ENCODE measurements at places on chromosomes 6 and 20. TPM values are rescaled to one million over a fixed set of nuclear protein-coding genes. Genes with fewer than 3 reads are reported as not detected.

DNA sequence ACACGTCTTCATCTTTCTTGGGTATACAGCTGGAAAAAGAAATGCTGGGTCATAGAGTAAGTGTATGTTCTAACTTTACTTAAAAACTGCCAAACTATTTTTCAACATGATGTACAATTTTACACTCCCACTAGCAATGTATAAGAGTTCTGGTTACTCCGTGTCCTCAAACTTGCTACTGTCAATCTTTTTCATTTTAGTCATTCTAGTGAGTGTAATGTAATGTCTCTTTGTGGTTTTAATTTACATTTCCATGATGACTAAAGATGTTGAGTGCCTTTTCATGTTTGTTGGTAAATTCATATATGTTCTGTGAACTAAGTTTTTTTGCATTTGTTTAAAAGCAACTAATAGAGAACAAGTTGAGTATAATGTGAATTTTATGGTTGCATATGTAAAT, 43.9 kb downstream of the ATG5 start:
- no peaks in the 10 kb centered on the region for H3K36me3 ChIP-seq
- no peak overlapping the region for H3K27ac ChIP-seq
- no peaks in the 10 kb centered on the region for H3K4me1 ChIP-seq
- no peaks in the 10 kb centered on the region for H3K27me3 ChIP-seq

Gene EPHA7
- total RNA-seq, result 47.6 TPM

GRCh38 chr6:142856624-142857232, 88.2 kb downstream of the HIVEP2 start:
- DNase-seq, result no peak
- H3K4me3 ChIP-seq, result no peak overlapping the region
- no peaks in the 10 kb centered on the region for H3K36me3 ChIP-seq
- H3K27ac ChIP-seq, result no peak overlapping the region
- no peaks in the 10 kb centered on the region for H3K27me3 ChIP-seq

GRCh38 chr6:89874438-89874837, 19.8 kb upstream of the GJA10 start:
- H3K27ac ChIP-seq, result no peak overlapping the region
- no peaks in the 10 kb centered on the region for H3K27me3 ChIP-seq
- H3K36me3 ChIP-seq, result peaks cover 18% of the 10 kb centered on the region
- H3K4me1 ChIP-seq, result no peaks in the 10 kb centered on the region
- no peak overlapping the region for H3K4me3 ChIP-seq

DNA sequence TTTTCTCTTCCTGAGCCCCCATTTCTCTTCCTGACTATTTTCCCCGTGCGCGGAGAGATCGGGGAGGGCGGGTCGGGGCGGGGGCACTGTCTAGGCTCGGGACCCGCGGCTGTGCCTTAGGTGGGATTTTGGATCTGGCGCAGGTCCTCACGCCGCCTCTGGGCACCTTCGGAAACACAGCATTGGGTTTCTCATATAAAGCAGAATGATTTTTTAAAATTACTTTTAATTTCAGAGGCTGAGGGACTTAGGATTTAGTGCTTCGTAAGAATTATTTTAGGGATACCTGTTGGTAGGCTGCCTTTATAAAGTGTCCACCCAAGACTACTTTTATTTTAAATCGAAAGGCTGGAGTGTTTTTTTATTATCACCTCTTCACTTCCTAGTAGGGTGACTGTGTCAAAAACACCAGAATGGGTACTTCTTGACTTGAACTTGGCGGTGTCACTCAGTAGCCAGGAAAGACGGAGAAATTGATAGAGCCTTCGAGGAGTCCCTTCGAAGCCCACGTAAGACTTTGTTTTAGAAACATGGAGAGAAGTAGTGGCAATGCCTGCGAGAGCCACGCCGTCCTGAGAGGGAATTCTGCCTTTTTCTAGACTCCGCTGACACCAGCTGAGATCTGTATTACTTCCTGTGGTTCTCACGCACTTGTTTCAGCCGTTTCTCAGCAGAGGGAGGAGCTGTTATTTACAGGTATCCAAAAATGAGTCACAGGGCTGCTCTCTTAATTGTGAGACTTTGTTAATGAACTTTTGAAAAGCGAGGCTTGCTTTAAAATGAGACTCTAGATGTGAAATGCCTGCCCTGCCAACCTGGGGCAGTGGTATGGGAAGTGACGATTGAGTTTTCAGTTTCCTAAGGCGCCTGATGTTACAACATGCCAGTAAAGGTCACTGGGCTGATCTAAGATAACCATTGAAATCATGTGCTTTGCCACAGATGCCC, 667 bp downstream of the STX11 start:
- no peaks in the 10 kb centered on the region for H3K36me3 ChIP-seq
- peaks cover 74% of the 10 kb centered on the region for H3K27me3 ChIP-seq
- H3K27ac ChIP-seq, result no peak overlapping the region

DNA sequence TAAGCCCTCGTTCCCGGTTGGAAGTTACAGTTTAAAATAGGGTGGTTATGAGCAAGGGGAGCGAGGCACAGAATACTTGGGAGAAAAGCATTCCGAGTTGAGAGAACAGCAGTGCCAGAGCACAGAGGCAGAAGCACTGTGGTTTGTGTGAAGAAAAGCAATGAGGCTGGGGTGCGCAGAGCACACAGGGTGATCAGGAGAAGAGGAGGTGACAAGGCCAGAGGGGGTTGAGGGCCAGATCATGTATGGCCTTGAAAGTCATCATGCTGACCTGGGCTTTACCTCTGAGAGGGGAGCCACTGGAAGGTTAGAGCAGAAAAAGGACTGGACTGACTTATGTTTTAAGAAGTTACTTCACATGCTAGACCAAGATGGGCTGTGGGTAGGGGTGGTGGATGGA, 3.5 kb upstream of the BTN3A2 start:
- no peak overlapping the region for H3K4me3 ChIP-seq
- no peaks in the 10 kb centered on the region for H3K27me3 ChIP-seq
- DNase-seq, result no peak

Gene OXT
- not detected for total RNA-seq

DNA sequence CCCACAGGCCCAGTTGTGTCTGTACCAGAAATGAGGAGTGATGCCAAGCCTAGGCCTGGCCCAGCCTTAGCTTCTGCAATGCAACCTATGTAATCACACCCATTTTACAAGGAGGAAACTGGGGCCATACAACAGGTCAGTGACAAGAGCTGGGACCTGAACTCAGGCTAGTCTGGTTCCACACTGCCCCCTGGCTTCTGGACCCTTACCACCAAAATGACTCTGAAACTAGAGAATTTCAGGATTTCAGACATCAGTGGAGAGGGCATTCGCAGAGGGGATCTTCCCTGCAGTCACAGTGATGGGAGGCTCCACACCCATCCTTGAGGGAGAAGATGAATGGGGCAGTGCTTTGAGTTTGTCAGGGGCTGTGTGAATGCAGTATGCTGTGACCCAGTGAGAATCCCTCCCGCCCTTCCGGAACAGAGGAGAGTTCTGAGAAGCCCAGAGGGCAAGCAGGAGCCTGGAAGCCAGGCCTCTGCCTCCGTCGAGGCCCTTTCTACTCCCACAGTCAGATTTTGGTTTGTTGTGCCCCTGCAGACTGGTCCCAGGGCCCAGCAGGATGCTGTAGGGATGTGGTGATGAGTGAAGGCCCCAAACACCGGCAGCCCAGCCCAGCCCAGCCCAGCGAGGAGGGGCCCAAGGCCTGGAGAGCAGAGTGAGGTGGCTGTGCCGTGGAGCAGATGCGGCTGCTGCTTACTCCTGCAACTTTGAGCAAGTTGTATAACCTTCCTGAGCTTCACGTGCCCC, 48.1 kb upstream of the MYL9 start:
- peaks cover 11% of the 10 kb centered on the region for H3K4me1 ChIP-seq
- H3K27me3 ChIP-seq, result no peaks in the 10 kb centered on the region
- H3K4me3 ChIP-seq, result no peak overlapping the region

Gene PHACTR2
- 36.0 TPM for total RNA-seq

DNA sequence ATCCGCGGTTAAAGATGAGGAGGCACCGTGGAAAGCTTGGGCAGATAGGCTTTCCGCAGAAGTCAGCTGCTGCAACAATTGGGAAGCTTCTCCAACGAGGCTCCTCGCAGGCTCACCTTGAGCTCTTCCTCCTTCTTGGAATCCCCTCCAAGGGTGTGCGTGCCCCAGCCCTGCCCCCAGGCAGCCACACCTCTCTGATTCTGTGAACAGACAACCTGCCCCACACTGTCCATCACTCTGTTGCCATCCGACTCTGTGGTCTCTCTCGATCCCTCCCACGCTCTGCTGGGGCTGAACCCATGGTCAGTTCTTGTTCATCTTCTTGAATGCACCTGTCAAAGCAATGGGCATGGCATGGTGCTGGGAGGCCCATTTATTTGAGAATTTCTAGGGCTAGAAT, 31.5 kb downstream of the PACSIN1 start:
- H3K27ac ChIP-seq, result no peak overlapping the region
- H3K4me1 ChIP-seq, result no peaks in the 10 kb centered on the region
- DNase-seq, result no peak
- H3K4me3 ChIP-seq, result no peak overlapping the region
- no peaks in the 10 kb centered on the region for H3K36me3 ChIP-seq
- no peaks in the 10 kb centered on the region for H3K27me3 ChIP-seq

- peak overlapping the region; percentile 77 for H3K4me3 ChIP-seq
- peaks cover 21% of the 10 kb centered on the region for H3K4me1 ChIP-seq
- H3K27me3 ChIP-seq, result peaks cover 13% of the 10 kb centered on the region
Measured at GRCh38 chr6:11093376-11093625, 333 bp upstream of the SMIM13 start.

Gene KHDC1L
- 1.9 TPM for total RNA-seq

DNA sequence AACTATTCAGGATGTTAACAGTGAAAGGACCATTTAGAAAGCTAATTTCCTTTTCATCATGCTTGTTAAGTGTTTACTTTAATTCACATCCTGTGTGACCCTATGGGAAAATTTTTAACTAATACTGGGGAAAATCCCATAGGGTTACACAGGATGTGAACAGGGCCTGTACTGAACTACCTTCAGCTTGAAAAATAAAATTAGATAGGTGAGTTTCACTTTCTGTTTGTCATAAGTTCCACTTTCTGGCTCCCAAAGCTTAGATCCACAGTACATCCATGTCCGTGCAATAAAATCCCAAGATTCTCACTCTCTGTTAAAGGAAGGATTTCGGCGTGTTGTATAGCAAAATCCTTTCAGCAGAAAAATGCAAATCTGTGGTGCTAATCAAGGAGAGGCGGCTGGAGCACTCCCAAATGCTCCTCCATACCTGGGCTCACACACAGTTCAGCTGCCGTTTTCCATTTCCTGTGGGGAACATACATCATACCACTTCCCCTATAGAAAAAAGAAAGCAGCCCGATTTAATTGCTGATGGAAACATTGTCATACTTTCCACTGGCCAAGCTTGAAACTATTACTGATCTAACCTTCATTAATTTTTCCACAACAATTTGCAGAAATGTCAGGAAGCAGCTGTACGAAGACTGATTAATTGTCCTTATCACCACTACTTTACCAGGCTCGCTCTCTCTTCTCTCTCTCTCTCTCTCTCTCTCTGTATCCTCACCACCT, 125.2 kb downstream of the HIVEP2 start:
- no peak for DNase-seq
- H3K27ac ChIP-seq, result no peak overlapping the region
- no peaks in the 10 kb centered on the region for H3K27me3 ChIP-seq

Measured in neural progenitor cell (in vitro differentiated cells).